ENCODE measurements at places on chromosomes 4 and X. TPM values are rescaled to one million over a fixed set of nuclear protein-coding genes. Genes with fewer than 3 reads are reported as not detected.

Gene HSFX2
- total RNA-seq: not detected

Gene SLC38A5
- 63.6 TPM for total RNA-seq

Gene NAP1L5
- 7.0 TPM for total RNA-seq

Gene CT45A2
- not detected for total RNA-seq

Gene P2RY10
- total RNA-seq: not detected
